ENCODE measurements at places on chromosomes 16 and 17. TPM values are rescaled to one million over a fixed set of nuclear protein-coding genes. Genes with fewer than 3 reads are reported as not detected.

MARVELD3 gene
- total RNA-seq, result 9.2 TPM

MYLK3 gene
- 0.06 TPM for total RNA-seq

ITGAE gene
- 7.7 TPM for total RNA-seq

TMIGD1 gene
- total RNA-seq, result not detected

DNA sequence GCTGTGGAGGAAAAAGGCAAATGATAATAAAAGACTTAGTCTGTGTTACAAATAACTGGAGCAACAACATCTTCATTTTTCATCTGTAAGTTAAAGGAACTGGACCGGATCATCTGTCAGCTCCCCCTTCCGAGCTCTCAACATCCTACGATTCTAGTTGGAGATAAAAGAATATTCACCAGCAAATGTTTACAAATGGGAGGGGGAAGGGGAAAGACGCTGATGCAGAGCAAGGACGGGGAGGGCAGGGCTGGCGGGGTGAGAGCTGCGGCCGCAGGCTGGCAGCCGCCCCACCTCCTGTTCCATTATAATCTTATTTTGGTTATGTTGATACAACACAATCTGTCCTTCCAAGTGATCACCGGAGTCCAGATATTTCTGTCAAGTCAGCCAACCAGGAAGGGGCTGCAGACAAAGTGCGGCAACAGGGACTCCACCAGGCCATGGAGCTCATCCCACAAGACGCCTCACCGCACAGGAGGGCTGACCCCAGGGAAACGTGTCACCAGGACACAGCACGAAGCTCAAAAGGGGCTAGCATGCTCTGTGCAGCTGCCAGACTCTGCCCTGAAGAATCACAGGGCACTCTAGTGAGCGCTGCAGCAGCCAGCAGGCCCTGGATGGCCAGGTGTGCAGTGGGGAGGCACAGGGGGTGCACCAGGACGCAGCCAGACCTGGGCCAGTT lies 19.7 kb downstream of the FBXO31 start:
- no peak for DNase-seq
- no peak overlapping the region for H3K4me3 ChIP-seq
- H3K36me3 ChIP-seq, result peaks cover 31% of the 10 kb centered on the region
- no peaks in the 10 kb centered on the region for H3K27me3 ChIP-seq
- no peaks in the 10 kb centered on the region for H3K4me1 ChIP-seq
- no peak overlapping the region for H3K27ac ChIP-seq

DNA sequence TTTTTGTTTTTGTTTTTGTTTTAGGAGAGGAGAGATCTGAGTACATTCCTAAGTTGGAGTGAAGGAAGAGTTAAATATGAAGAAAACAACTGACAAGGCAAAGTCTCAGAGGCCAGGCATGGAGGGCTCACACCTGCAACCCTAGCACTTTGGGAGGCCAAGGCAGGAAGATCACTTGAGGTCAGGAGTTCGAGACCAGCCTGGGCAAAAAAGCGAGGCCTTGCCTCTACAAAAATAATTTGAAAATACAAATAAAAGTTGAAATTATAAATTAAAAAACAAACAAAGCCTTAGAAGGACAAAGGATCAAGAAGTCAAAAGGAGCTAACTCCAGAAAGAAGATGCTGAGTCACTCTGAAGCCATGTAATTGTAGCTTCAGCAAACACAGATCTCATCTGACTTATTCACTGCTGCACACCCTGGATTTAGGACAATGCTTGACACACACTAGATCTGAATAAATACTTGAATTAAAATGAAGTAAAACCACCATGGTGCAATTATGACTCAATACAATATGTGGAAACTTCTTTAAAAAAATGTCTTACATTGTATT lies 9.1 kb downstream of the CEP20 start:
- DNase-seq, result no peak
- peaks cover 16% of the 10 kb centered on the region for H3K36me3 ChIP-seq
- H3K27me3 ChIP-seq, result no peaks in the 10 kb centered on the region
- no peaks in the 10 kb centered on the region for H3K4me1 ChIP-seq
- no peak overlapping the region for H3K27ac ChIP-seq

DNA sequence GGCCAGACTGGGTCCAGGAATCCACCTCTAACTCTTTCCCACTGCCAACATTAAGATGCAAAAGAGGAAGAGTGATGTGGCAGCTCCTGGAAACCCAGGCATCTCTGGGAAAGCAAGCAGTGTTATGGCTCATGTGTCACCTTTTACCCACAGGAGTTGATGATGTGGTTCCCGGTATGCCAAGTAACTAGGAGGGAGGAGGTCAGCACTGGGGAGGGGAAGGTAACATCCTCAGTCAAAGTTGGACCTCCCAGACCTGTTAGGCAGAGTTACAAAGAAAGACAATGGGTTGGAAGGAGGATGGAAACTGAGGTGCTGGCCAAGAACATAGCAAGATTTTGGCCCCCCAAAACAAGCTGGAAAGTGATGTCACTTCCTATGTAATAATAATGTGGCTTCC lies 11.4 kb downstream of the KRABD2 start:
- H3K4me3 ChIP-seq, result no peak overlapping the region
- no peaks in the 10 kb centered on the region for H3K4me1 ChIP-seq
- no peaks in the 10 kb centered on the region for H3K27me3 ChIP-seq
- H3K27ac ChIP-seq, result no peak overlapping the region

- peaks cover 17% of the 10 kb centered on the region for H3K4me1 ChIP-seq
- no peak for DNase-seq
- H3K4me3 ChIP-seq, result no peak overlapping the region
- no peaks in the 10 kb centered on the region for H3K36me3 ChIP-seq
Measured at GRCh38 chr16:56270828-56271227, 79.5 kb downstream of the GNAO1 start.

GRCh38 chr16:85215478-85216118 lies 103.3 kb upstream of the CIBAR2 start:
- peaks cover 19% of the 10 kb centered on the region for H3K4me1 ChIP-seq
- no peaks in the 10 kb centered on the region for H3K36me3 ChIP-seq
- H3K4me3 ChIP-seq, result no peak overlapping the region
- no peaks in the 10 kb centered on the region for H3K27me3 ChIP-seq

DNA sequence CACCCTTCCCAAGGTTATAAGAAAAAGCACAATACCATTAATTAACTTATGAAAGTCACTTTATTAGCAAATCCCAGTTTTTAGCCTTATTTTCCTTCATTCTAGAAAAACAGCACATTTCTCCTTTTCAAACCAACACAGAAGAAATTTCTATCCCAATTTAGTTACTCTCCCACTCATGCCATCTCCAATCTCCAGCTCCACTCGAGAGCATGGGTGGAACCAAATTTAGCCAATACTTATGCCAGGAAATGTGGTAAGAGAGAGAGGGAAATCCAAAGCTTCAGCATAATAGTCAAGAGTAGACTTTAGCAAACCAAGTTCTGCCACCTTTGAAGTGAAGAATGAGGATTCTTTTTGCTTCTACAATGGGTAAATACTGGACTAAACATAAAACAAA lies 288.8 kb downstream of the KIF2B start:
- no peaks in the 10 kb centered on the region for H3K4me1 ChIP-seq
- no peaks in the 10 kb centered on the region for H3K36me3 ChIP-seq
- no peak overlapping the region for H3K27ac ChIP-seq
- H3K4me3 ChIP-seq, result no peak overlapping the region
- DNase-seq, result no peak

DNA sequence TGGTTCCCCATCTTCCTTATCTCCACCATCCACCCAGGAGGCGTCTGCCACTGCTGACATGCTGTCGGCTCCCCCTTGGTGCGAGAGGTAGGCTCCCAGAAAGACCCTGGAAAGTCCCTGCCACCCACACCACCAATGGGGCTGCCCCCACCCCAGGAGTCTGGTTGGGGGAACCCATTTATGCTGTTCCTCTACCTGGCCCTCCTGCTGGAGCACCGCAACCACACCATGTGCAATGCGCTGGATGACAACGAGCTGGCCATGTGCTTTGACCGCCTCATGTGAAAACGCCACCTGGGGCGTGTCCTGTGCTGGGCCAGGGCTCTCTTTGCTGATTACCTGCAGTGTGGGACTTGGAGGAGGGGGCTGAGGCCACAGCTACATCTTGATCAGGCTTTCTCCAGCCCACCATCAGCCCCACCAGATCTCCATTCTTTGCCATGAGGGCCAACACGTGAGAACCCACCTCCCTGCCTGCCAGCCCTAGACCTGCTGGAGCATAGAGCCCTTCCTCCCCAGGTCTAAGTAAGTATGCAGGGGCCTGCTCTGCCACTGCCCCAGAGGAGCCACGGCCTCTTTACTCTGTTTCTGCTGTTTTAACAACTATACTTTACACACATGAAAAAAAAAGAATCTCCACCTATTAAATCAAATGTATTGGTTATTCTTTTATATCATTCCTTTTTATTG lies 7.9 kb upstream of the ALDH3A1 start:
- H3K27ac ChIP-seq, result no peak overlapping the region
- peaks cover 19% of the 10 kb centered on the region for H3K4me1 ChIP-seq
- H3K4me3 ChIP-seq, result no peak overlapping the region
- DNase-seq, result no peak
- no peaks in the 10 kb centered on the region for H3K36me3 ChIP-seq
- no peaks in the 10 kb centered on the region for H3K27me3 ChIP-seq

DNA sequence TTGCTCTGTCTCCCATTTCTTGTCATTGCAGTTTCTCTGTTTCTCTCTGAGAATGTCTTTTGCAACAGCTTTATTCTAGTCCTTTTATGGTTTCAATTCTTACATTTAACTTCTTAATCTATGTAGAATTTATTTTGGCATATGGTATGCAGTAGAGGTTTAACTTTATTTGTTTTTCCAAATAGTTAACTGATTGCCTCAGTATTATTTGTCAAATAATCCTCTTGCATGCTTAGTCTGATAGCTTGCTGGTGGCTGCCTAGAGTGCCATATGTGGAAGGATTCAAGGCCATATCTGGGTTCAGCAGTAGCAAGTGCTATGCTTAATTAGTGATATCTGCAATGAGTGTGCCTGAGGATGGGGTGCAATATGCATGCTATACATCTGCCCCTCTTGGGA lies 6.9 kb downstream of the SNTB2 start:
- H3K4me3 ChIP-seq, result no peak overlapping the region
- no peaks in the 10 kb centered on the region for H3K36me3 ChIP-seq
- no peak overlapping the region for H3K27ac ChIP-seq
- no peak for DNase-seq
- no peaks in the 10 kb centered on the region for H3K27me3 ChIP-seq
- peaks cover 21% of the 10 kb centered on the region for H3K4me1 ChIP-seq

Data from right lobe of liver (tissue), 6 donors.